ENCODE measurements at places on chromosomes 2 and 18. TPM values are rescaled to one million over a fixed set of nuclear protein-coding genes. Genes with fewer than 3 reads are reported as not detected.

DNA sequence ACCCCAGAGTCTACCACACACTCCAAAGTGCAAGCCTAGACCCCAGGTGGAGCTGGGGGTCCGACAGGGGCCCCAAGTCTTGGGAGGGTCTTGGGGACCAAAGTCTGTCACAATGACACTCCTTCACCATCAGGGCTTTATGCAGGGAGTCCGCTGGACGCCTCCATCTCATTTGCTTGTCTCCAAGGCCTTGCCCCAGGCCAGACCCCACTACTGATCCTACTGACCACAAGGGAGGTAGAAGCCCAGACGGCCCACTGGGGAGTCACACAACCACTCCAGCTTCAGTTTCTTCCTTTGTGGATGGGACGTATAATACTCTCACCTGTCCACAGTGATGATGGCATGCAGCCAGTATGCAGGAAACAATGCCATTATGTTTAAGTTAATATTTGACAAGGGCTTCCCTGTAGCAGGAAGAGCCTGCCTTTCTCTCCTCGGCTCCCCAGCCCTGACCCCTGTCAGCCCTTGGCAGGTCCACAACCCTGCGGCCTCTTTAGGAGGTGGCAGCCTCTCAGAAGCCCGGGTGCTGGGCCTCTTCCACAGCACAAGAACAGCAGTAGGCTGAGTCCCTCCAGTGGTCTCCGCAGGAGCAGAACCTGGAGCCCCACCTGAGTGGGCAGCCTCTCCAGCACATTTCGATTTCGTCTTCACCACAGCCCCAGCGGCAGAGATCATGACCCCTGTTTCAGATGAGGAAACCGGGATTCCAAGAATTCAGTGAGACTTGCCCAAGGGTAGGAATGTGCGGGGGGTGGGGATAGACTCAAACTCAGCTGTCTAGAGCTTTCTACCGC, 6.5 kb downstream of the BIN1 start:
- no peak for DNase-seq

DNA sequence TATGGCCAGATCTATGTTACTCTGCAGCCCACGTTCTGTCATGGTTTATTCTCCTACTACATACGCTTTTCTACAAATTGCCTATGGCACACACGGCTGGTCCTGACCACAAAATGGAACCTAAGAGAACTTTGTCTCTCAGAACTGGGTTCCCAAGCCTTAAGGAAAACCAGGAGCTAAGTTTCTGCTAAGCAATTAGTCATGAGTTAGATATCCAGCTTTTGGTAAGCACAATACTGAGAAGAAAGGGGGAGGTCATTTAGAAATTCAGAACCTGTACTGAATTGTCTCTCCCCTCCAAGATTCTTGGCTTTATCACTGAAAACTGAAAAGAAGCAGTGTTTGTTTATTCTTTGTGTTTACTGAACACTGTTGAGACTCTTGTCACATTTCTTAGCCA, 283.5 kb upstream of the TANK start:
- no peak for DNase-seq

EGR4 gene
- total RNA-seq = not detected

LDLRAD4 gene
- total RNA-seq = 6.7 TPM

DNA sequence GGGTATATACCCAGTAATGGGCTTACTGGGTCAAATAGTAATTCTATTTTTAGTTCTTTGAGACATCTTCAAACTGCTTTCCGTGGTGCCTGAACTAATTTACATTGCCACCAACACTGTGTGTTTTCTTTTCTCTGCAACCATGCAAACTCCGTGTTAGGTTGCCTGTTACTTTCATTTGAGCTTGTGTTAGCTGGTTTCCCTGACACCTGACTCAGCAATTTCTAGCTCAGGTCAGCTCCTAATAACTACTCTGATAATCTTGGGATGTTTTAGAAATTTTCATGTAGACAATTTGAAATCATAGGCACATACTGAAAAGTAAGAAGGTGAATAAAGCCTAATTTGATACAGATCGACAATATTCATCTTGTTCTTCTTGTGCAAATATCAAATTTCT, 132.3 kb downstream of the ADCYAP1 start:
- no peak for DNase-seq

DNA sequence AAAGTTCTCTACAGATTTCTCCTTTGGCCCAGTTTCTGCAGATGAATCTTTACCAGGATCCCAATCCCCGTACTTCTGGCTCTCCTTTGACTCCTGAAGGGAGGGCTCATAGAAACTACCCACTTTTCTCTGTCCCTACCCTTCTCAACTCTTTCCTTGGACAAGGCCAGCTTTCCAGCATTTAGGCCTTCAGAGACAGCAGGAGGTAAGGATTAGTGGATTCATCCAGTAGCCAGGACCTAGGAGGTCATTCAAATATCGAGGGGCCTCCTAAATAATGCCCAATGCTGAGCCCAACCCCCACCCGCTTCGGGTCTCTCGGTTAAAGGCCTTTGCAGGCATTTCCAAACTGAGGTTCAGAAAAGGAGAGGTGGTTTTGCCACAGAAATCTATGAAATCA, 4.8 kb upstream of the ZNF532 start:
- DNase-seq = no peak

ADGRF3 gene
- 0.13 TPM for total RNA-seq

DNA sequence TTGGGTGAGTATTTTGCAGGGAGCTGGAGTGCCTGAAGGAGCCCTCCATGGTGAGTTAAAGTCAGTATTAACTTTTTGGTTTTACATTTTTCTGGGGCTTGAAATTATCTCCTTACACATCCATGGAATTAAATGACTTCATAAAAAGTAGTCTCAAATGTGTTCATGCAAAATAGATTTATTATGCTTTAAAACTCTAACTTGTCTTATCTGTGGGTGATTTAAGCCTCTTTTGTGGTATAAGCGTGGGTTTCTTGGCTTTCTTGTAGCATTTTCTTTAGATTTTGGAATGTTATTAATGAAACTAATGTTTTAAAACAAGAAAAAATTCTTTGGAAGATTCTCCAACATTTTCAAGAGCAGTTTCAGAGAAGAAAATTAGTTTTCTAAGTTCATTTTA, 27.8 kb downstream of the NABP1 start:
- no peak for DNase-seq

DNA sequence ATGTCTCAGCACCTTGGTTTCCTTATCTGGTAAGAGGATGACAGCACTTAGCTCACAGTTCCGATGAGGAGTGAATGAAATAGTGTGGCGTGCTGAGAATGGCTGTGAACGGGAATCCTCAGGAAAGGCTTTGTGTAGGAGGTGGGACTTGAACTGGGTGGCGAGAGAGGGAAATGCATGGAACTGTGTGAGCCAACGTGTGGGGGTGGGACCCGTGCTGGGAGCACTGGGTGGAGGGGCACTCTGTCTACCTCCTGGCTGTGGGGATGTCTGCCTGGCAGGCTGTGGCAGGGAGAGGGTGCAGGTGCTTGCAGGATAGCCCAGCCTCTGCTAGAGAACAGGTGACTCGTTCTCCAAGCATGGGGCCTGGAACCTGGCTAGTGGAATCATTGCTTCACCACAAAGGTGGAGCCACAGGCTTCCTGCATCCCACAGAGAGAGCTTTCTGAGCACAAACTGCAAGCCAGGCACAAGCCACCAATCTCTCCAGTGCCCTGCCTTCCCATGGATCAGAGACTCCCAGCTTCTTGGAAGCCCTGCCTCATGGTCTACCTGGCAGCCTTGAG, 145.2 kb downstream of the CELF4 start:
- DNase-seq = no peak
